ENCODE measurements at places on chromosomes 3 and 15.

DNA sequence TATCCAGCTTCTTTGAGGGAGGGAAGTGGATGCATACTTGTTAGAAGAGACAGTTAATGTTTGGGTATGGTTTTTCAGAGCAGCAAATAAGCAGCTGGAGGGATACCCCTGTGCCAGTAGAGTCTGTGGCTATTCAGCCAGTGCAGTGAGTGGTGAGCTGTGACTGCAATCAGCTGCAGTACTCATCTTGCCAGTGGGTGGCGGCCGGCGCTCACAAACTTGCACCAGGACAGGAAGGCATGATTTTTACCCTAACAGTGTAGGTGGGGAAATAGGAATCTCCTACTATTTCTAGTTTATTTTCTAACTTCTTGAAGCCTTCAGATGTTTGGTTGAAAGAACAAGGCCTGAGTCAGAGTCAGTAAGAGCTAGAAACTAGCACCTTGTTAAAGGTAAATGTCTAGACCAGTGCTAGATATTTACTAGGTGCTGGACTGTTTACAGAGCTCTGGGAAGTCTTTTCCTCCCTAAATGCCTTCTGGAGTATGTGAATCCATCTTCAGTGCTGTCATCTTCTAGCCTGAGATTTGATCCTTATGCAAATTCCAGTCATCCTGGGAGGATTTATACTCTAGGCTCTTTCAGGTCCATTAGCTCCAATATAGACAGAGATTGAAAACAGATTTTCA lies 23.6 kb downstream of the TIMP4 start:
- peaks cover 44% of the 10 kb centered on the region for H3K27me3 ChIP-seq
- no peaks in the 10 kb centered on the region for H3K4me1 ChIP-seq
- no peak overlapping the region for H3K27ac ChIP-seq
- no peak for DNase-seq
- no peak overlapping the region for H3K4me3 ChIP-seq

DNA sequence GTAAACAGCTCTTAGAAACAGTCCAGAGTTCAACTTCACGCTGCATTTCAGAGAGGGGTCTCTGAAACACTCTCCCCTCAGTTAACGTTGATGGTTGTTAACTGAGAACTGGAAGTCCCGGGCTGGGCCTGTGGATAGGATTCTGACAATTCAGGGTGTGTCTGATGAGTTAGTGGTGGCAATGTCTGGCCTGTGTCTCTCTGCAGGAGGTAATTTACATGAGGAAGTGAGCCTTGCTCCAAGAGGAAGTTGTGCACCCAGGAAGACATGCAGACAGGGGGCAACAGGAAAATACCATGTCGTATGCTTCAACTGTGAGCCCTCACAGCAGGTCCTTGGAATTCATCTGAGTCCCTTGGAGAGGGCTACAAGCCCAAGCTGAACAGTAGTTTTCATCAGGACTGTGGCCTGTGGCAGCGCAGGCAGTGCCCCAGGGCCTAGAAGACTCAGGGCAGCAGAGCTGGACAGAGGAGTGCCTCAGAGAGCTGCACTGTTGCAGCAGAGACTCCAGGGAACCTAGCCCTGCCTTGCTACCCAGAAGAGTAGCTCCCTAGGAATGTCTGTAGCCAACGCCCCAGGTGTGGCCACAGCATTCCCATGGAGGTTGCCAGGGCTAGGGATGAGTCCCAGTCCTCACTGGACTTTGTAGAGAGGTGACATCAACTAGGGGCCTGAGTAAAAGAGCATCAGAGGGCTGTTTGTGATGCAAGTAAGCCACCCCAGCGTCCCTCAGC lies 104.6 kb upstream of the SELENOK start:
- no peaks in the 10 kb centered on the region for H3K27me3 ChIP-seq
- no peak for DNase-seq

- no peaks in the 10 kb centered on the region for H3K27me3 ChIP-seq
- H3K36me3 ChIP-seq = peaks cover 65% of the 10 kb centered on the region
- no peak overlapping the region for H3K4me3 ChIP-seq
- no peak for DNase-seq
Observed at GRCh38 chr15:80462836-80463512, 58.8 kb downstream of the ARNT2 start.

DNA sequence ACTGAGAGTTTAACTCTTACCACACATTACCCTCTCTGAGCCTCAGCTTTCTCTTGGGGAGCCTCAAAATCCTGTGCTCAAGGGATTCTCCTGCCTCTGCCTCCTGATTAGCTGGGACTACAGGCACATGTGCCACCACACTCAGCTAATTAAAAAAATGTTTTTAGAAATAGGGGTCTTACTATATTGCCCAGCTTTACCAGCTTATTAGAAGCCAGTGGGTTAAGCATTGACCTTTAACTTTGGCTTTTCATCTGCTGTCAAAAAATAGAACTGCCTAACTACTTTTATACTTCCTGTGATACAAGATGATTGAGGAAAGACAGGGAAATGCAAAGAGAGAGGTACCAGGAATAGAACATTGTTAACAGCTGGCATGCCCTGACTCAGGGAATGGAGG lies 27.3 kb downstream of the MYO1E start:
- no peak overlapping the region for H3K4me3 ChIP-seq
- H3K27ac ChIP-seq = no peak overlapping the region
- H3K4me1 ChIP-seq = peaks cover 11% of the 10 kb centered on the region
- H3K36me3 ChIP-seq = peaks cover 15% of the 10 kb centered on the region

GRCh38 chr3:177921153-177921552 lies 615.1 kb upstream of the KCNMB2 start:
- H3K4me3 ChIP-seq = no peak overlapping the region
- no peak for DNase-seq
- H3K27ac ChIP-seq = no peak overlapping the region
- peaks cover 2% of the 10 kb centered on the region for H3K4me1 ChIP-seq

DNA sequence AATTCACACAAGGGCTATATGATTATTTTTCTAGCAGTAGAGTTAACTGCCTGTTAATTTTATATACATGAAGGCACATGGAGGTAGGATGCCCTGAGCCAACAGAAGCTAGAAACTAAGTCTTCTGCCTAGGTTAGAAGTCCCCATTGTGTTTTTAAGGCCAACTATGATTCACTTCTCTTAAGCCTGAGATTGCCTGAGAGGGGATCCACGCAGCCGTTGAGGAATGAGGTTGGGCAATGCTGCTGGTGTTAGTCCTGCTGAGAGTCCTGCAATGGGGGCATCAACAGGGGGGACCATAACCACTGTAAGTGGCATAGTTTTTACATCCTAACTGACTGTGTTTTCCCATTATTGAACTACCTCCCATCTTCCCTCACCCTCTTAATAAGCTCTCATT lies 60.1 kb upstream of the PFN2 start:
- DNase-seq = no peak
- H3K27ac ChIP-seq = no peak overlapping the region
- peaks cover 14% of the 10 kb centered on the region for H3K4me1 ChIP-seq
- H3K27me3 ChIP-seq = no peaks in the 10 kb centered on the region
- H3K4me3 ChIP-seq = no peak overlapping the region
- H3K36me3 ChIP-seq = no peaks in the 10 kb centered on the region

DNA sequence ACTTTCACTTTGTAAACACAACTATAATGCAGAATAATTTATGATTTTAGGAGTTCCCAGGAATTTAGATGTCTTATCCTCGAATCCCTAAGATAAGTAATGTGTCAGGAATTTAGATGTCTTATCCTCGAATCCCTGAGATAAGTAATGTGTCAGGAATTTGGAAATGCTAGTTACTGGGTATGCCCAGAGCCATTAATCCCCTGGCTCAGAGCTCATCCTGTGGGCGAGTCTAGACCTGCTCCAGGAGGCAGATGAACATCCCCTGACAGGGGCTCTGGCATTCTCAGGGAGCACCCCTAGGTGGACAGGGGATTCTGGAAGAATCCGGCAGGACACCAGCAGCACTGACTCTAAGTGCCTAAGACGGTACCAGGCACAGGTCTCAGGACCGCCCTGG lies 163.3 kb downstream of the ARRDC4 start:
- H3K36me3 ChIP-seq = no peaks in the 10 kb centered on the region
- no peaks in the 10 kb centered on the region for H3K27me3 ChIP-seq
- no peak overlapping the region for H3K27ac ChIP-seq

DNA sequence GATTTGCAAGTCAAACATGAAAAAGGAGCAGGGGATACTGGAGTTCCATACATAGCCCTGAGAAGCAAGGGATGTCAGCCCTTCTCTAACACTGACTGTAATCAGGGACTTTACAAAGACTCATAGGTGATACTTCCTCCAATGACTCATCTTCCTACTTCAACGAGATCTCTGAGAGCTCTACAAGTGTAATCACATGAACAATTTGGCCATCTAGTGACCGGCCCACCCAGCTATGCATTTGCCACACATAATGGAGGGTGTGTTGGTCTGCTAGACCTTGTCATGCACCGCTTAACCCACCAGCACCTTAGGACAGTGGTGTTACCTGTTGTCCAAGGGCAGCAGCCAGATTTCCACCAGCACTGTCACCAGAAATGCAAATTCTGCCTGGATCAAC lies 75.3 kb downstream of the NCEH1 start:
- peaks cover 4% of the 10 kb centered on the region for H3K4me1 ChIP-seq
- H3K36me3 ChIP-seq = peaks cover 19% of the 10 kb centered on the region
- no peak overlapping the region for H3K4me3 ChIP-seq
- H3K27ac ChIP-seq = no peak overlapping the region
- no peak for DNase-seq

DNA sequence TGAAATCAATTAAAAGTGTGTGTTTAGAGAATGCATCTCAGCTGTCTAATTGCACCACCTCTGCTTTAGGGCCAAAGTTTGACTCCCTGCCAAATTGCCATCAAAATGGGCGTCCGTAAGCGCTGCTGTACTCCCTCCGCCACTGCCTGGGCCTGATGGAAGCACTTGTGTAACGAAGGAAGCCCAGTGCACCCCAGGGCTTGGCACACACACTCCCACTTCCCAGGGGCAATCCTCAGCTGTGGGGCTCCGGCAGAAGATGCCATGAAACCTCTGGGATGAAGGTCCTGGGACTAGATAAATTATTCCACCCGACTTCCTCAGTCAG lies 137.8 kb downstream of the RORA start:
- peaks cover 3% of the 10 kb centered on the region for H3K27me3 ChIP-seq
- no peak overlapping the region for H3K27ac ChIP-seq
- no peak overlapping the region for H3K4me3 ChIP-seq
- H3K36me3 ChIP-seq = no peaks in the 10 kb centered on the region
- H3K4me1 ChIP-seq = no peaks in the 10 kb centered on the region
- no peak for DNase-seq

GRCh38 chr3:40969756-40970466 lies 229.4 kb upstream of the CTNNB1 start:
- peaks cover 7% of the 10 kb centered on the region for H3K4me1 ChIP-seq
- H3K36me3 ChIP-seq = no peaks in the 10 kb centered on the region
- H3K27me3 ChIP-seq = no peaks in the 10 kb centered on the region
- H3K27ac ChIP-seq = no peak overlapping the region

DNA sequence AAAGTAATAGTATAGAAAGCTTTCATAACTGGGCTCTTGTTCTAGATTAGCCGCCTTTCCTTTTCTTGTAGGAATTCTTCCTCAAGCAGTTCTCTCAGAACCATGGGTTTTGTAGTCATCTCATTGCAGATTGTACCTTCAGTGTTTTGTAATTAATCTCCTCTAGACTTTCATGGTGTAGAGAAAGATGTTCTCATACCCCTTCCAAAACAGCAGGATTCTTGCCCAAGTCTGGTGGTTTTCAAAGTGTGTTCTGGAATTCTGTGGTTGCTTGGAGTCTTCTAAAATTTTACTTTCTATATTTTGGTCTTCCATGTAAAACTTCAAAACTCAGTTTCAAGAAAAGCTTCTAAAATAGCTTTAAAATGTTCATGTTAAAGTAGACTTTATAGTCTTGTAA lies 293.8 kb downstream of the PTPRG start:
- H3K4me1 ChIP-seq = peaks cover 4% of the 10 kb centered on the region
- no peak overlapping the region for H3K27ac ChIP-seq
- H3K27me3 ChIP-seq = peaks cover 8% of the 10 kb centered on the region
- DNase-seq = no peak
- no peaks in the 10 kb centered on the region for H3K36me3 ChIP-seq

- H3K4me3 ChIP-seq = no peak overlapping the region
- no peaks in the 10 kb centered on the region for H3K36me3 ChIP-seq
- H3K27ac ChIP-seq = no peak overlapping the region
- DNase-seq = no peak
Observed at GRCh38 chr3:127585163-127585812, 5.2 kb downstream of the TPRA1 start.

DNA sequence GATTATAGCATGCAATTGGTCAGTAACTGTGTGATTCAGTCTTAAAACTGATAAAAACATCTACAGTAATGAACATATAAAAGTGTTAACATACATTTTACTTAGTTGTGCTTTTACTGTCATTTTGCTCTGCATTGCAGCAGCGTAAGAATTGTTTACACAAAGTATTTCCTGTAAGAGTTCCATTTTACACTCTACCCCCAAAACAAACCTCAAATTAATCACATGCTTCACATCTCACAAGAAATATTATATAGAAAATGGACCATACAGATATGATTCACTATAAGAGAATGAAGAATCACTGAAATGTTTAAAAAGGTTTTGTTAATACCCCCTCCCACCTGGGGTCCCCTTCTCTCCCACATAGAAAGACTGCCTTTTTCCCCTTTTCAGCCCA lies 225.9 kb upstream of the LRRN1 start:
- peaks cover 7% of the 10 kb centered on the region for H3K4me1 ChIP-seq
- no peak for DNase-seq
- no peak overlapping the region for H3K27ac ChIP-seq
- H3K27me3 ChIP-seq = no peaks in the 10 kb centered on the region

DNA sequence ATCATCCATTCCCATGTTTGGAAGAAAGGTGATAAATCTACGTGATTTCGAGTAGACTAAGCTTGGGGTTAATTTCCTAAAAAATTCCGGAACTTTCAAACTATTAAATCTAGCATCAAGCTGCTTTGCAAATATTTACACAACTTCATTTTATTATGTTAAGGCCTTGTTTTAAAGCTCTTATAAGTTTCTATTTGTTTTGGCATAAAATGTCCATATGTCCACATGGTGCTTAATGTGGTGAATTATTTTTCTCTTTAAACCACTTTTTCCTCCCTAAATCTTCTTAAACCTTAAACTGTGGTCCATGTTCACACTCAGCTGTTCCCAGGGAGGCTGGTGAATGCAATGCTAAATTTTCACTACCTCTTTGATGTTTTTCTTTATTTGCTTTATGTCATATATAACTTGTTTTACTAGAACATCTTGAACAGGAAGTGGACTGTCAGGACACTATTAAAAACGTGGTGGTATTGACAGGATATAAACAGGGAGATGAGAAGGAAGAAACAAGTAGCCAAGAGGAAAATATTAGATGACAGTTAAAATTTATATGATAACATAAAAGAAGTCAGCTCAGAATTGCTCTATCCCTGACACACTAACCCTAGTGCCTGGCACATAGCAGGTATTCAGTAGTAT lies 72.5 kb upstream of the AGTR1 start:
- no peaks in the 10 kb centered on the region for H3K36me3 ChIP-seq
- H3K4me3 ChIP-seq = no peak overlapping the region
- no peak for DNase-seq
- H3K27ac ChIP-seq = peak overlapping the region; percentile 59
- peaks cover 22% of the 10 kb centered on the region for H3K4me1 ChIP-seq
- H3K27me3 ChIP-seq = no peaks in the 10 kb centered on the region

DNA sequence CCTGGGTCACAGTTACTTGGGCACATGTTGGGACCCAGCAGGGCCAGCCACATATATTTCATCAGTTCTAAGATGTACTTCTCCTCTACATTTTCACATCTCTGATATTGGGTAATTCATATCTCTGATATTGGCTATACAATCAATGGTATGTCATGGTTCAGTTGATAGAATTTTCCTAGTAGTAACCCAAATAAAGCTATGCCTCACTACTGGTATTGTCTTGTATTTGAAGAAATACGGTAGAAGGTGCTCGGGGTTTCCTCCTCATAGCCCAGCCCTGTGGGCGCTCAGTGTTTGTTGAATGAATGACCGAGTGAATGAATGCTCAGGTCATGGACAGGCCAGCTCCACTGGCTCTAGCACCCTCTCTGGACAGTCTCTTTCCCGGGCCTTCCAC lies 94.1 kb downstream of the RAB11A start:
- H3K4me1 ChIP-seq = no peaks in the 10 kb centered on the region
- H3K27ac ChIP-seq = no peak overlapping the region
- H3K27me3 ChIP-seq = peaks cover 72% of the 10 kb centered on the region
- no peak overlapping the region for H3K4me3 ChIP-seq
